ENCODE measurements at places on chromosomes 4 and X.

GRCh38 chr4:172547724-172548123, 620.9 kb upstream of the GALNT7 start:
- no peak for DNase-seq

DNA sequence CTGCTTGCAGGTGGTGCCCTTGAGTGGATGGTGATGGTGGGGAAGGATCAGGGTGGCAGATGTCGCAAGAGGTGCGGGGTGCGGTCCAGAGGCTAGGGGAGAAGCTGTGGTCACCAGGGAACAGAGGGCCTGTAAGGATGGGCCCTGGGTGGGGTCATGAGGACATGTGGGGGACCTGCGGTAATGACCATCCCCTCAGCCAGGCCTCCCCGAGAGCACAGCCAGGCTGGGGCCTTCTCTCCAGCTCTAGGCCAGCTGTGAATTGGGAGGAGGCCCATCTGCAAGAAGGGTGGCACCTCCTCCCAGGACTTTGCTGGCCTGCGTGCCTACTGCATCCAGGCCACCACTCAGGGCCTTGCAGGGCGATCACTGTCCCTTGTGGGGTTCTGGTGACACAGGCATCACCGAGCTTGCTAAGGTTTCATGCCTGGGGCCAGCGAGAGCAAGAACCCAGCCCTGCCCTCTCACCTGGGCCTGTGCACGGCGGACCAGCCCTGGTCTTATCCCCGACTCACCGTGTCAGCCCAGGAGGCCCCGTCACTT, 34.1 kb upstream of the MXD4 start:
- DNase-seq: no peak

GRCh38 chr4:4455210-4455865, 68.4 kb downstream of the NSG1 start:
- DNase-seq: no peak

- no peak for DNase-seq
Observed at GRCh38 chrX:8049827-8050226, 121.2 kb downstream of the VCX2 start.

DNA sequence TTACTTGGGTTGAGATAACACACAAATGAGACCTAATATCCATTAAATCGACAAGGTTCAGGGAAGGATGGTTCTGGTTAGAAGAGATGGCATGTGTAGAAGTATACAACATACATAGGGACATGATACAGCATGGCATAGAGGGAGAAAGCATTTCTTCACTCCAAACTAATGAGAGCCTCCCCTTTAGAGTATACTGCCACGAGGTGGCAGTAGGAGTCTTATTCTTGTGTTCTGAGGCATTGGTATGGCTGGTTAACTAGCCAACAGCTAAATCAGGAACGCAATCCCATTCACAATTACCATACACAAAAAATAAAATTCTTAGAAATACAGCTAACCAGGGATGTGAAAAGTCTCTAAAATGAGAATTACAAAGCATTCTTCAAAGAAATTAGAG, 29.1 kb upstream of the TRO start:
- peak; percentile 38 for DNase-seq

GRCh38 chrX:10121787-10122186, 35.0 kb upstream of the CLCN4 start:
- DNase-seq: no peak

GRCh38 chrX:39936886-39937770, 160.6 kb downstream of the BCOR start:
- no peak for DNase-seq

DNA sequence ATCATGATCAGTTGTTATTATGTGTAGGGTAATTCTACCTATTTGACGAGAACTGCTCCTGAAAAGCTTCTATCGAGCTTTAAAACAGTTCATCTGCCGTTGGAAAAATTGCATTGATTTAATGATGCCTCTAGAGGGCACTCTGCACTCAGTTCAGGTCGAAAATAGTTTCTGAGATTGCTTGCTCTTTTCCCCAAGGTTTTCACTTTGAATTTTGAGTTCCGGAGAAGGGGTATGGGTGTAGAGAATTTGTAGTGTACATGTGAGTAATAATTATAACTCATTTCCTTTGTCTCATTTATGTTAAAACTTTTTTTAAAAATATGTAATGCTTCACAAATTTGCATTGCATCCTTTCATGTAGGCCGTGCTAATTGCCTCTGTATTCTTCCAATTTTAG, 28.4 kb upstream of the TNIP3 start:
- DNase-seq: peak; percentile 48

DNA sequence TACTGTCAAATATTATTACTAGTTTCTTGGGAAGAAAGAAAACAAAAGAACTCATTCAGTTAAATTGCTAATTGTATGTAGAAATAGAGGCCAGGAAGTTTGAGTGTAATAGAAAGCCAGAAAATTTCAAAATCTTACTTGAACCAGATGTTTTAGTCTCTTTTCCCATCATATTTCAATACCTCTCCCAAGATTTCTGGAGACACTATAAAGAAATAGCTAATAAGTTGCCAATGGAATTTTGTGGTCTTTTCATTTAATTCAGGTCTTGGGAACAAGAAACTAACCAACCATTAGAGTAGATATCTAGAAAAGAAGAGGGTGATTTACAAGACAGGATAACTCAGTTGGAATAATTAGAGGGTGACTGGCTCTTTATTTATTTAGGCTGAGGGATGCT, 112.2 kb downstream of the AGTR2 start:
- DNase-seq: no peak

GRCh38 chr4:190014771-190015537, 12.1 kb downstream of the FRG2 start:
- DNase-seq: no peak

GRCh38 chr4:13912966-13913365, 285.4 kb upstream of the BOD1L1 start:
- no peak for DNase-seq

GRCh38 chr4:94306713-94307112, 35.9 kb downstream of the HPGDS start:
- no peak for DNase-seq

DNA sequence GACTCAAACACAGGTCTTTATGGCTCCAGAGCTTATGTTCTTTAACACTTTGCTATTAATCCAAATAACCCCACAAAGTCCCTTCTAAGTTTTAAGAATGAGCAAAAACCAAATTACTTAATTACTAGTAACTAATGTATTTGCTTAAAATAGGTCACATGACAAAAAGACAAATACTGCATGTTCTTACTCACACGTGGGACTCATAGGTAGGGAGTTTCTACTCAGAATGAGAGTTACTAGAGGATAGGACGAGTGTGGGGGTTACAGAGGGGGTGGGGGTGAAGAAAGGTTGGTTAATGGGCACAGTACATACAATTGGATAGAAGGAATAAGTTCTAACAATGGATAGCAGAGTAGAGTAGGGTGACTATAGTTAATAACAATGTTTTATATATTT, 5.8 kb downstream of the RPS6KA3 start:
- DNase-seq: no peak

DNA sequence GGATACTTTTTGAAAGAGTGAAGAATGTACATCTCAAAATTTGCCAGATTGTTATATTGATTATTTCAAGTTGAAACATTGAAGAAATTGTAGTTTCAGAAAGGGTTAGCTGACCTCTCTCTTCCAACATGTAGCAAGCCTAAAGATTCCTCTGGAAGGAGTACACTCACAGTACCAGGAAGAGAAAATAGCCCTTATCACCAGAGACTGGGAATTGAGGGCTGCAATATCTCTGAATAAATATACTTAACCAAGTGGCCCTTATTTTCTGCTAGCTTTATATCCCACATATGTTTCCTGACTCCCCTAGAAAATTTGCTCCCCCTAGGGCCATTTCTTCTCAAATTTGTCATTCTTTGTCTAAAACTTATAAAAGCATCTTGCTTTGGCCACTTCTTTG, 332.2 kb downstream of the GASK1B start:
- no peak for DNase-seq

- DNase-seq: no peak
Observed at GRCh38 chr4:159639671-159640323, 536.9 kb downstream of the RAPGEF2 start.

GRCh38 chr4:178799204-178799603, 1357.0 kb upstream of the AGA start:
- DNase-seq: no peak

DNA sequence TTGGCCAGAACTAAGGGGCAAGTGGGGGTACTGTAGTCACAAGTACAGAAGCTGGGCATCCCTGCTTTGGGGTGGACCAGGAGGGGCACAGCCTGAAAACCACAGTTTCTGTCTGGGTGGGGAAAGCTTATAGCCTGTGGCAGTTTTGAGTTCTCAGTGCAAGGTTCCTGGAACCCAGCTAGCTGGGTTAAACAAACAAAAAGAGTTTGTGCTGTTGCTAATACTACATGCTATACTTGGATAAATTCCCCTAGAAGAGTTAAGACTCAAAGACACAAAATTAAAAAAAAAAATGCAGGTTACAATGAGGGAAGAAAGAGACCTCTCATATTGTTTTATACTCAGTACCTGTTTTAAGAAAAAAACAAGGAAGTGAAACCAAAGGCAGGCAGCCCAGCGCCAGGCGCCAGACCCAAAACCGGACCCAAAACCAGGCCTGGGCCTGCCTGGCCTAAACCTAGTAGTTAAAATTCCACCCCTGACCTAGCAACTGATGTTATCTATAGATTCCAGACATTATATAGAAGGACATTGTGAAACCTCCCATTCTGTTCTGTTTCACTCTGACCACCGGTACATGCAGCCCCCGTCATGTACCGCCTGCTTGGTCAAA, 50.8 kb downstream of the SLC2A9 start:
- DNase-seq: no peak

- no peak for DNase-seq
Observed at GRCh38 chr4:175065228-175065627, 147.1 kb downstream of the ADAM29 start.

- DNase-seq: no peak
Observed at GRCh38 chr4:148226341-148226740, 215.9 kb downstream of the NR3C2 start.

- DNase-seq: no peak
Observed at GRCh38 chr4:78353921-78354320, 197.6 kb upstream of the ANXA3 start.

DNA sequence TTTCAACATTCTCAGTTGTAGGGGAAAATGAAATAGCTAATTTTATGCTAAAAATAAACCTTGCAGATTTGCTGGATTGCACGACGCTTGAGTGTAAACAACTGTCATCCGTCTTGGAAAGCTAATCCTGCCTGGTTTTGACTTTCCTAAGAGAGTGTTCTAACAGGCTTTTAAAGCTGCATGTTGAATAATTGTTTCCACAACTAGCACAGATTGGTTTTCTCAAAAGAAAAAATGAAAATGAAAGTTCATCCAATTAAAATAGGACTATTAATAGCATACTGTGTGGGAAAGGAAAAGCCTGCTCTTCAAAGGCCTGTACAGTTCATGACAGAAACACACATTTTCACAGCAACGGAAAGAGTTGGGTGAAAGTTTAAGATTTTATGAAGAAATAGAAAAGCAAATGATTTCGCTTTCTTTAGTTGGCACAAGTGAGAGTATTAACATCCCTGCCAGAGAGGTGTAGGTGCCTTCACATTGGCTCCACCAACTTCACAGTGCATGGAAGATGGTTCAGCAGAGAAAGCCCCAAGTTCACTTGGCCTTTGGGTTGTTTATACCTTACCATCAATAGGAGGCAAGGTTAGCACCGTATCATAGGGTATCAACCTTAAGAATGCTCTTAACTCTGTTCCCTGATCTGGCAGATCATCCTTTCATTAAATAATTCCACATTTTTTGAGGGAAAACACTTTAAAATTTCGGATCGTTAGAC, 140.0 kb upstream of the GUCY1A1 start:
- DNase-seq: no peak

DNA sequence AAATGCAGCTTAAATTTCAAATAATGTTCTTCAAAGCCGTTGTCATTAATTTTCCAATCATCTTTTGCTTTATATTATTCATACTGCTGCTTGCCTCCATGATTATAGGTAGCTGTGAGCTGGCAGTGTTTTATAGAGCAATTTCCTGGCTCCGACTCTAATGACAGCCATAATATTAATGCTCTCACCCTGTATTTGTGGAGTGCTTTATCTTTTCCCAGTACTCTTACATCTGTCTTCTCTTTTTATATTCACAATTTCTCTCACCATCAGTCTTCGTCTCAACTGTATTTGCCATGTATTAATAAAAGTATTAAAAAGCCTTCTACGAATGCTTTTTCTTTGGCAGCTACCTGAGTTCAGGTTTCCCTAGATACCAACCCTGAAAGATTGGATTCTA, 21.0 kb downstream of the ATXN3L start:
- DNase-seq: no peak

- no peak for DNase-seq
Observed at GRCh38 chr4:74414149-74414809, 30.7 kb upstream of the AREG start.

DNA sequence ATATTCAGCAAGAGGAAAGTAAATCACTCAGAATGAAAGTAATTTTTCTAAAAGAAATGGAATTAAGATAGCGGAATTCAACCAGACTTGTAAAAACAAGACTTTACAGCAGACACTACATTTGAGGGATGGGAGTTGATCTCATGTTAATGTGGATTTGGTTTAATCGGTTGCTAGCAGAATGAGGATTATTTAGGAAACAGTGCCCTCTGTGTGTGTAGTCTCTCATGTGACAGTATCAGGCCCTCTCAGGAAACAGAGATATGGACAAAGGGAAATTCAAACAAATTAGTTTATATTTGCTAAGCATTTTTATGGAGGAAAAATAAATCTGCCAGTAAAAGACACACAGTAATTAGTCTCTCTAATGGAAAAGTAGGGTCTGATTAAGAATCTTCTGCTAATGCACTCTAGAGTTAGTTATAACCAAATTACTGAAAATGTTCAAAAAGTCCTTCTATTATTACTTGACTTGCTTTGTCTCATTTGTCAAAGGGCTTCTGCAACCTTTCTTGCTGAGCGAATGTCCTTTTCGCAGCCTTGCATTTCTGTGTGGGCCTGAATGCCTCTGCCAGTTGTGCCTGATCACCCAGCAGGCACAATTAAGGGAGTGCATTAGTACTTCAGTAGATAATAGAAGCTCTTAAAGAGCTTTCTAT, 1282.3 kb upstream of the TENM3 start:
- DNase-seq: no peak

- peak; percentile 9 for DNase-seq
Observed at GRCh38 chr4:76982638-76983584, 33.4 kb downstream of the SEPTIN11 start.

DNA sequence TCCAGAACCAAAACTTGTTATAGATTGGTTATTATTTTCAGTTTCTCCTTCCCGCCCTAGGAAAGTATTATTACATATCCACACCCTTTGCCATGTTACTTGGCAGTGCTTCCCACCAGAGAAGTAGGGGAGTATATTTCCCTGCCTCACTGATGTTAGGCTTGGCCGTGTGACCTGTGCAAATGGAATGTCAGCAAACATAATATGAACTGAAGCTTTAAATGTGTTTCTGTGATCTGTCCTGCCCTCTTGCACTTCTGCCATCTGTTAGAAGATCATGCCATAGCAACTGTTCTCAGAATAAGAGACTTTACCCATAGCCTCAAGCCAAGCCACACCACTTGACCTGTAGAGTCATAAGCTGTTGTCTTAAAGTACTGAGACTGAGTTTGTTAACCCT, 36.7 kb upstream of the NEUROG2 start:
- no peak for DNase-seq

DNA sequence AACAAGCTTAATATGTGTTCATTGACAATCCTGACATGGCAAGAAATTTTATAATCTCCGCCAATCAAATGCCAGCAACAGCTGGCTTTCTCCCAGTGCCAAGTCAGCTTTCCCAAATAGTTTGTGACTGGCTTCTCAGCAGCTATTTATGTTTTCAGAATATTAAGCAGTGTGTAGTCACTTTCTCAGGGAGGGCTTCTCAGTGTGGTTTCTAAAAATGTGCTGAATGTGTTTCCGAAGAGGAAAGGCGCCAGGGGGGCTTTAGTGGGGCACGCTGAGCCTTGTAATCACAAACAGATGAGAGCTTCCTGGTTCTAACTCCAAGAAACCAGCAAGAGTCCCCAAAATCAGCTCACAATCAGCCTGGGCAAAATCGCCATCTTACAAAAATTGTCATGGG, 258.7 kb upstream of the CPEB2 start:
- no peak for DNase-seq
